ENCODE measurements at places on chromosomes 12 and 14. TPM values are rescaled to one million over a fixed set of nuclear protein-coding genes. Genes with fewer than 3 reads are reported as not detected.

GRCh38 chr14:103360548-103360947, 24.7 kb upstream of the MARK3 start:
- peaks cover 16% of the 10 kb centered on the region for H3K36me3 ChIP-seq
- H3K27ac ChIP-seq, result no peak overlapping the region
- peaks cover 7% of the 10 kb centered on the region for H3K27me3 ChIP-seq
- H3K4me1 ChIP-seq, result peaks cover 20% of the 10 kb centered on the region

ISCA2 gene
- total RNA-seq, result 25.6 TPM

DCN gene
- not detected for total RNA-seq

OR6C2 gene
- total RNA-seq, result not detected

VRTN gene
- total RNA-seq, result not detected

DNA sequence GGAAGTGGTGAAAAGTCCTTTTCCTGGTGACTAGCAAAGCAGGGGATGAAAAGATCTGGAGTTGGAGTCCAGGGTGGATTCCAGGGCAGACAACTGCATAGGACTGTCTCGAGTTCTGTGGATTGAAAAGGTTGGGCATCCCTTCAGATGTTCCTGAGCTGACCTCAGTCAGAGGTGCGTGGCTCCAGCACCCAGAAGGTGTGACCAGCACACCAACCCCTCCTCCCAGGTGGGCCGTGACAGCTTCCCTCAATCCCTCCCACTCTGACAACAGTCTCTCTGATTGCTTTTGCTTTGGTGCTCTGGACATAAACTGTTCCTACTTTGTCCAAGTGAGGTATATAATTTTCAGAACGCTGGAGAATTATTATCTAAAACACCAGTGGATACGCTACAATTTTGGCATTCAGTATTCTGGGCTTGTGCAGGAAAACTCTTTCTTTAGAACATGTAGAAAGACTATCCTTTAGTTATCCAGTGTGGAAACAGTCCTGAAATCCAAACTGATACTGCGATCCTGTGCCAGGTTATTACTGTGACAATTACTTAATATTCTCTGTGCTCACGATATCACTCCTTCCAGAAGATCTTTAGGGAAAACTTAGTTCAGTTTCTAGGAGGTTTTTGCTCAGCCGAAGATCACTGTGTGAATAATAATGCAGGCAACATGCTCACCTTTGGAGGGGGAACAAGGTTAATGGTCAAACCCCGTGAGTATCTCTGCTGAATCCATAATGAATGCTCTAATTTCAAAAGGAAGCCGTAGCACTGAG, 87.9 kb downstream of the DAD1 start:
- peaks cover 31% of the 10 kb centered on the region for H3K4me1 ChIP-seq
- peak overlapping the region; percentile 87 for H3K4me3 ChIP-seq
- peak; percentile 65 for DNase-seq

- no peak overlapping the region for H3K27ac ChIP-seq
- peaks cover 17% of the 10 kb centered on the region for H3K4me1 ChIP-seq
- peak; percentile 82 for DNase-seq
- H3K27me3 ChIP-seq, result no peaks in the 10 kb centered on the region
- peaks cover 18% of the 10 kb centered on the region for H3K36me3 ChIP-seq
Observed at GRCh38 chr12:46269429-46270241, 792 bp upstream of the SLC38A1 start.

DNA sequence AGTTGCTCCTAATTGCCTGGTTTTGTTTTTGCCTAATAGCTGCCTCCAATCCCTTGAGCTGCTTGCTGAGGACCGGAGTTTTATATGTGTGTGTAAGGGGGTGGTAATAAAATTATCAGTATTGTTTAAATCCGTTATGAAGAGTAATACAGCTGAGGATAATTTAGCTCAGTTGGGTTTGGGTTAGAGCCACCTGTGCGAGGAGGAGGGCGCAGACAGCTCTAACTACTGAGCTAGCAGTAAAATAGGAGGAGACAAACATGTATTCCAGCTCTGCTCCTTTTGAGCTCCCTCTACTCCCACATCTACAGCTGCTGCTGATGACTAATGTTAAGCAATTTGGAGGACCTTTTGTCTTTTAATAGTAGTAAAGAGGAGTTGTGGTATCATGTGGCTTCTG, 61.5 kb downstream of the SPATS2 start:
- no peak for DNase-seq
- no peaks in the 10 kb centered on the region for H3K27me3 ChIP-seq

PSME1 gene
- total RNA-seq, result 420 TPM

GRCh38 chr12:100503228-100503628, 29.6 kb downstream of the NR1H4 start:
- no peak overlapping the region for H3K4me3 ChIP-seq
- H3K27me3 ChIP-seq, result peaks cover 2% of the 10 kb centered on the region
- H3K27ac ChIP-seq, result no peak overlapping the region
- DNase-seq, result no peak
- H3K4me1 ChIP-seq, result no peaks in the 10 kb centered on the region

DNA sequence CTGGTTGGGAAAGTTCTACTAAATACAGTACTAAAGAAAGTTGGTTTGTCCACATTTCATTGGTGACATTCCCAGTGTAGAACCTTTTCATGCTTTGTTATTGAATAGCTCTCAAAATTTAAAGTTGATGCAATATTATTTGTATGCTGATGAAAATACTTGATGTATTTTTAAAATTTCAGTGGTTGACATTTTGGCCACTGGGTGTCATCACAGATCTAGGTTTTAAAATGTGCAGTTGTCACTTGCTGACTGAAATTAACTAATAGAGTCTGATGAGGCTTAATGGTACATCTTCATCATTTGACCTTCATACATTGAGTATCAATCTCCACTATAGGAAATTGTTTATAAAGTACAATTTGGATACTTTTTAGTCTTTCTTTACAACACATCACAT, 37.1 kb downstream of the CMAS start:
- no peak overlapping the region for H3K27ac ChIP-seq
- no peaks in the 10 kb centered on the region for H3K27me3 ChIP-seq
- H3K36me3 ChIP-seq, result no peaks in the 10 kb centered on the region

ST8SIA1 gene
- 2.7 TPM for total RNA-seq

DNA sequence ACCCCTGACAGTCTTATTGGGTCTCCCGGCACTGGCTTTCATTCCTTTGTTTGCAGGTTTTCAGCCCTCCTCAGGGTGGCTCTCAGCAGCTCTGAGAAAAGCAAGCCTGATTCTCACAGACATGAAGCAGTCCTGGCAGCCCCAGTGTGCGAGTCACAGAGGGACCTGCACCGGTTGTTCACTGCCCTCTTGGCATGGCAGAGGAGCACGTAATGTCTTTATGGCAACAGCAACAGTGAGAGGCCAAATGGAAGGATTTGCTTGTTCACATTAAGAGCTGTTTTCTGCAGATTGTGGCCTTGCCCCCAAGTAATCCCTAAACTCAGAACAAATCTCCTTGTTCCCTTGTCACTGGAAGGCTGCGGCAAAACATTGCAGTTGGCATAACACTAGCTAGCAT, 3.4 kb downstream of the KCNA5 start:
- H3K27ac ChIP-seq, result no peak overlapping the region
- DNase-seq, result no peak
- no peak overlapping the region for H3K4me3 ChIP-seq
- H3K36me3 ChIP-seq, result no peaks in the 10 kb centered on the region

GRCh38 chr12:101939856-101940265, 62.5 kb downstream of the DRAM1 start:
- no peaks in the 10 kb centered on the region for H3K36me3 ChIP-seq
- peak; percentile 70 for DNase-seq
- no peak overlapping the region for H3K27ac ChIP-seq
- H3K4me1 ChIP-seq, result peaks cover 32% of the 10 kb centered on the region

- no peak overlapping the region for H3K4me3 ChIP-seq
- H3K27me3 ChIP-seq, result no peaks in the 10 kb centered on the region
- H3K4me1 ChIP-seq, result no peaks in the 10 kb centered on the region
- peaks cover 2% of the 10 kb centered on the region for H3K36me3 ChIP-seq
- no peak overlapping the region for H3K27ac ChIP-seq
Observed at GRCh38 chr12:32036477-32037263, 70.0 kb upstream of the BICD1 start.

GRCh38 chr12:94753036-94753679, 102.8 kb upstream of the TMCC3 start:
- peaks cover 30% of the 10 kb centered on the region for H3K27me3 ChIP-seq
- H3K4me1 ChIP-seq, result no peaks in the 10 kb centered on the region
- H3K27ac ChIP-seq, result no peak overlapping the region
- DNase-seq, result no peak
- H3K36me3 ChIP-seq, result no peaks in the 10 kb centered on the region
- H3K4me3 ChIP-seq, result no peak overlapping the region

DNAI7 gene
- total RNA-seq, result not detected

TECPR2 gene
- 10.3 TPM for total RNA-seq

- H3K4me3 ChIP-seq, result no peak overlapping the region
- peaks cover 9% of the 10 kb centered on the region for H3K4me1 ChIP-seq
- no peak overlapping the region for H3K27ac ChIP-seq
- H3K27me3 ChIP-seq, result peaks cover 9% of the 10 kb centered on the region
Observed at GRCh38 chr14:103518422-103519042, 4.1 kb downstream of the CKB start.

ACOT6 gene
- total RNA-seq, result not detected

GRCh38 chr12:45828402-45828801, 98.9 kb downstream of the ARID2 start:
- DNase-seq, result no peak
- no peak overlapping the region for H3K4me3 ChIP-seq
- H3K4me1 ChIP-seq, result no peaks in the 10 kb centered on the region
- no peaks in the 10 kb centered on the region for H3K27me3 ChIP-seq
- H3K27ac ChIP-seq, result no peak overlapping the region

GRCh38 chr12:48882315-48882687, 16.6 kb upstream of the RND1 start:
- no peak for DNase-seq
- H3K4me1 ChIP-seq, result peaks cover 7% of the 10 kb centered on the region
- H3K27ac ChIP-seq, result no peak overlapping the region
- peaks cover 37% of the 10 kb centered on the region for H3K27me3 ChIP-seq
- no peaks in the 10 kb centered on the region for H3K36me3 ChIP-seq
